ENCODE measurements at places on chromosomes 5 and 9.

DNA sequence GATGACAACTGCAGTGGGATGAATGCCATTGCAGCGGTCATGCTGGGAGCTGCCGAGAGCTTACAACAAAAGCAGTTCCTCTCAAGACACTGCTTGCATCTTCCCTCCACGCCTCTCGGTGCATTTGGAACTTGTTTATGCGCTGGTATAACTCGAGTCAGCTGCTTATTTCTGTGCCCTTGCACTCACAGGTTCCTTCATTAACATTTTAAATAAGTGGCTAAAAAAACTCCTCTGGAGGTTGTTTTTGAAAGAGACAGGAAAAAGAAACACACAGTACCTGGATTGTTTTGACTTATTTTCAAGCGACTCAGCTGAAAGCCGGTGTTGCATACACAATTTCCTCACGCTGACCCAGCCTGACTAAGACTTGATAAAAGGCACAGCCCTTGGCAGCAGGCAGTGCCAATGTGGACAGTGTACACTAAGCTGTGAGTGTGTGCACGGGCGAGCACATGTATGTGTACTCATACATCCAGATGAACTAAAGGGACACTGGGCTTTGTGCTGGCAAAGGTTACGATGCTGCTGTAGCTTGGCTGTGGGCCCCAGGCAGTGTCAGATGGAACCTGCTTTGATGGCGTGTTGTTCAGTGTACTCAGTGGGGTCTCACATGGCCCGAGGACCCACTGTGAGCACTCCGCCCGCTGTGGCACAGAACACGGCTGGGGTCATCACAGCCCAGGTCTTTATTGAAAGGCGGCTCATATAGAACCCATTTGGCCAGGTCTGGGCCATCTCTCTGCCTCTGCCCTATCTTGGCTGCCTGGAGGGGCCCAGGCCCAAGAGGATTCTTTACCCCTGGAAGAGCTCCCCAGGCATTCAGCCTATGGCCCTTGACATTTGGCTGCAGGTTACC is 92.3 kb downstream of the ANKRD33B start:
- DNase-seq: no peak

DNA sequence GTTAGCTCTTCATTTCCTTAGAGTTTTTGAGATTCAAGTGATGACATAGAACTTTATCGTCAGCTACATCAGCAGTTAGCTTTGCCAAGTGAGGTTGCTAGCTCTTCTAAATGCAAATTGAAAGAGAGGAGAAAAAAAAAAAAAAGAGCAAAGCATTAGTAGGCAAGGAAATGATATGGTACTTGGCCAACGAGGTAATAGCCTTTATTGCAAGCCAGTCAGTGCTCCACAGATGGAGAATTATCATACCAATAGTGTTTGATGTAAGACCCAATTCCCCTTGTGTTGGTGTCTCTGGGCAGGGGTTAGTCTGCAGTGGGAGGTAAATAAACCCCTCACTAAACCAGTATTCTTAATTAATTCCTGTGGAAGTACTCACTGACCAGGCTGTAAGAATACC is 992.1 kb downstream of the PTPRD start:
- no peak for DNase-seq

- DNase-seq: no peak
Observed at GRCh38 chr9:91502475-91502874, 78.8 kb upstream of the NFIL3 start.

- DNase-seq: no peak
Observed at GRCh38 chr9:115914291-115914690, 239.3 kb upstream of the PAPPA start.

DNA sequence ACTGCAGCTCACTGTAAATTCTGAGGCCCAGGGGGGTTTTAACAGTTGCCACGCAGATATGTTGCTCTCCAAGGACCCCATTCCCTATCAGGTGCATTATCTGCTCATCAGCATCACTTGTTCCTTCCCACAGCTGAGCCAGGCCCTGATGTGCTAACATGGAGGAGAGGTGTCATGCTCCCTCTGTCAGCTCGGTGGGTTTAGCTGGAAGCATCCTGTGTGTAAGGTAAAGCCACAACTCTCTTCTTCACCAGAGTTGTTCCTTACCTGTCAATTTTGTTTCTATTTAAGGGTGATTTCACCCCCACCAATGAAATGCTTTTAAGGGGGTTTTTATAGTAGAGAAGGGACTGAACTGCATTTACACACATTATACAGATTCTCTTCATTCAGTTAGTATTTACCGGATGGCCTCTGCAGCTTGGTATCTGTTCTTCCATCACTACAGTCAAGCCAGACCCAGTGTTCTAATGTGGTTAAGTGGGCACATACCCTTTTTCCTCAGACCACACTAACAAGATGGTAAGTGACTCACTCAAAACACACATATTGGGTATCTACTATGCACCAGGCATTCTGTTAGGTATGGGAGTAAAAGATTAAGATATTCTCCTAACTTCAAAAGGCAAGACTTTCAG is 205.4 kb downstream of the DCP2 start:
- DNase-seq: no peak

GRCh38 chr9:135023088-135023785 is 64.2 kb upstream of the OLFM1 start:
- DNase-seq: no peak

GRCh38 chr5:111461934-111462333 is 50.4 kb downstream of the STARD4 start:
- no peak for DNase-seq

DNA sequence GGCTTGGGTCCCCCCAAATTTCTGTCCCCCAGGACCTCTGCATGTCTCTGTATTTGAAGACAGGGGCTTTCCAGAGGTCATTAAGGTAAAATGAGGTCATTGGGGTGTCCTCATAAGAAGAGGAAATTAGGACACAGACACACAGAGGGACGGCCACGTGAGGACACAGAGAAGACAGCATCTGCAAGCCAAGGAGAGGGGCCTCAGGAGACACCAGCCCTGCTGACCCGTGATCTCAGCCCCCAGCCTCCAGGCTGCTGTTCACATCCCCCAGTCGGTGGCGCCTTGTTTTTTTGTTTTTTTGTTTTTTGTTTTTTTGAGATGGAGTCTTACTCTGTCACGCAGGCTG is 1.2 kb upstream of the CCDC183 start:
- no peak for DNase-seq

DNA sequence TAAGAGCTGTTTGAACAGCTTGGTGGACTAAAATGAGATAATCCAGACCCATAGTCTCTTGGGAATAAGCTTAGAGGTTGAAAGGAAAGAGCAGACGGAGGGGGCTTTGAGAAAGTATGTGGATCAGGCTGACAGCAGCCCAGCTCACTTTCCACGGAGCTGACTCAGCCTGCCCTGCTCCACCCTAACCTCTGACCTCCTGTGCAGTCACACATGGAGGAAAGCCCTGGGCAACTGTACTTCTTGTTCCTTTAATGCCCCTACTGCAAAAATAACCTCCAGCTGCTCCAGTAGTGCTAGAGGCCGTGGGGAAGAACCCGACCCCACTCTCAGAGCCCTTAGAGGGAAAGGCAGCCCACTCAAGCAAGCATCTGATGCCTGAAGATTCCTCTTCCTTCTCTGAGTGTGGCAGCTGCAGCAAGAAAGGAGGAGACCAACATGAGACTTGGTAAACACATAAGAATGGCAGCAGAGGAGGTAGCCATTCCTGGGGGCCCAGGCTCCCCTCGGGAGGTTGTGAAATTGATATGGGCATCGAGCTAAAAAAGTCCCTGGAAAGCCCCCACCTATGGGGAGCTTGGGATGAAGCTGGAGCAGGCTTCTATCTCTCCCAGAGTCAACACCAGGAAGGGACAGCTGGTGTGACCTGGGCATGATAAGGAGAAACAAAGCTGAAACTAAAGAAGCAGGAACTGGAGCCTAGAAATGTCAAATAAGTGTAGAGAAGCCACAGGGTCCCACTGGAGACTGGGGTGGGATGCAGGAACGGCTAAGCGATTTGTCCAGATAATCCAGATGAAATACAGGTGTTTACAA is 204.3 kb downstream of the PIK3R1 start:
- no peak for DNase-seq

- DNase-seq: no peak
Observed at GRCh38 chr5:170571875-170572852, 68.3 kb downstream of the KCNIP1 start.

All from hypothalamus (tissue), 51 donors.